ENCODE measurements at places on chromosomes 7 and 10. TPM values are rescaled to one million over a fixed set of nuclear protein-coding genes. Genes with fewer than 3 reads are reported as not detected.

DNA sequence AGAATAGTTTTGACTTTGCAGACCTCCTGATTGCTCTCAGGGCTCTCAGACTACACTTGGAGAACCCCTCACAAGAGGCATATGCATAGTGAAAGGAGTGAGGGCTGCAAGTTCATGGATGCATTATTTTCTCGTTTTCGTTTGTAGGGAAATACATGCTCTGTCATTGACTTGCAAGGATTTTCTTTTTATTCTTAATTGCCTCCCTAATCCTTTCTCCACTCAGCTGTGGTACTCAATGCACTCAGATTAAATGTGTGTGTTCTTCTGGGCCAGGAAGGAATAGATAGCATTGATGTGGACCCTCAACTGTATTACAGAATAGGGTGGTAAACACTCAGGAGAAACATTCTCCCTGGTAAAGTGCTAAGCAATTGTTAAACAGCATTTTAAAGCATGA is 188.7 kb downstream of the CACNB2 start:
- no peaks in the 10 kb centered on the region for H3K27me3 ChIP-seq
- DNase-seq: no peak
- H3K36me3 ChIP-seq: no peaks in the 10 kb centered on the region

DNA sequence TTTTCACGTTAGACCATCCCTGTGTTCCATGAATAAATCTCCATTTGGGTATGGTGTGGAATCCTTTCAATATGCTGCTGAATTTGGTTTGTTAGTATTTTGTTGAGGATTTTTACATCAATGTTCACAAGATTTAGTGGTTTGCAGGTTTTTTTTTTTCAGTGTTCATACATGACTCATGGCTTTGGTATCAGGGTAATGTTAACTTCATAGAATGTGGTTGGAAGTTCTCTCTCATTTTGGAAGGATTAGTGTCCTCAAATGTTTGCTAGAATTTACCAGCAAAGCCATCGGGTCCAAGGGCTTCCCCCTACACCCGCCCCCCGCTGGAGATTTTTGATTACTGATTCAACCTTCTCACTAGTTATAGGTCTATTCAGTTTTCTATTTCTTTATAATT is 398.0 kb downstream of the NXPH1 start:
- H3K36me3 ChIP-seq: no peaks in the 10 kb centered on the region
- no peak for DNase-seq
- no peaks in the 10 kb centered on the region for H3K4me1 ChIP-seq
- H3K27me3 ChIP-seq: no peaks in the 10 kb centered on the region
- no peak overlapping the region for H3K4me3 ChIP-seq
- no peak overlapping the region for H3K27ac ChIP-seq

The MOSPD3 gene
- 17.5 TPM for total RNA-seq

GRCh38 chr7:84999450-84999849 is 187.4 kb downstream of the SEMA3D start:
- DNase-seq: no peak
- H3K27me3 ChIP-seq: no peaks in the 10 kb centered on the region
- no peaks in the 10 kb centered on the region for H3K36me3 ChIP-seq
- peaks cover 8% of the 10 kb centered on the region for H3K4me1 ChIP-seq

DNA sequence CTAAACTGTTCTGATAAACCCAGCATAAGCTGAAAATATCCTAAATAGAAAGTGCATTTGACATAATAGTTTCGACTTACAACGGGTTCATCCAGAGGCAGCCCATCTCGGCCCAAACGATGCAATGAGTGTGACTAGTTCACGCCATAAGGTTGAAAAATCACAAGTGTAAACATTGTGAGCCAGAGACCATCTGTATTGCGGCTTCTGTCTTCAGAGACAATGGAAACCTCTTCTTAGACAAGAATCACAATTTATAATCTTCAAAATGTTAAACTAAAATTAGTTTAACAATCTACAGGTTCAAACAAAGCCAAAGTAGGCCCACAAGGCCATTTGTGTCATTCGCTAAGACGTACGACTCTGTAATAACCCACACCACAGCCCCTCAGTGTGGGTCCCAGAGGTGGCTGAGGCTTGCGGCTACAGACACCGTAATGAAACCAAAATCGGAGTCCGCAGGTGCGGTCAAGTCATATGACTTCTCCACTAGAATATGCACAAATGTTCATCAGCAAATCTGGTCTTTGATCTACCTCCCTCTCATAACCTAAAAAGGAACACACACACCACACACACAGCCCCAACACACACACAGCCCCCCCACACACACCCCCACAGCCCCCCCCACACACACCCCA is 81.8 kb downstream of the DIP2C start:
- H3K36me3 ChIP-seq: no peaks in the 10 kb centered on the region
- DNase-seq: no peak
- no peaks in the 10 kb centered on the region for H3K27me3 ChIP-seq
- peaks cover 3% of the 10 kb centered on the region for H3K4me1 ChIP-seq

- H3K4me3 ChIP-seq: no peak overlapping the region
- no peaks in the 10 kb centered on the region for H3K27me3 ChIP-seq
- no peak for DNase-seq
- H3K36me3 ChIP-seq: no peaks in the 10 kb centered on the region
- H3K4me1 ChIP-seq: no peaks in the 10 kb centered on the region
- H3K27ac ChIP-seq: no peak overlapping the region
Observed at GRCh38 chr7:21999896-22000295, 54.2 kb upstream of the CDCA7L start.

- no peak overlapping the region for H3K4me3 ChIP-seq
- no peaks in the 10 kb centered on the region for H3K27me3 ChIP-seq
- no peak overlapping the region for H3K27ac ChIP-seq
- DNase-seq: no peak
- no peaks in the 10 kb centered on the region for H3K4me1 ChIP-seq
Observed at GRCh38 chr7:148374396-148375259, 215.9 kb upstream of the C7orf33 start.

The CSGALNACT2 gene
- total RNA-seq: 8.9 TPM

- H3K27me3 ChIP-seq: no peaks in the 10 kb centered on the region
- H3K36me3 ChIP-seq: no peaks in the 10 kb centered on the region
- H3K4me3 ChIP-seq: no peak overlapping the region
- H3K4me1 ChIP-seq: no peaks in the 10 kb centered on the region
- DNase-seq: no peak
Observed at GRCh38 chr10:30070001-30070685, 10.8 kb upstream of the JCAD start.

GRCh38 chr7:130294314-130294713 is 1.4 kb downstream of the CPA4 start:
- no peak for DNase-seq
- no peaks in the 10 kb centered on the region for H3K4me1 ChIP-seq
- H3K4me3 ChIP-seq: no peak overlapping the region

The JCAD gene
- 0.66 TPM for total RNA-seq

The CCNJ gene
- 38.3 TPM for total RNA-seq

GRCh38 chr10:102564209-102564834 is 60.5 kb downstream of the SUFU start:
- H3K27me3 ChIP-seq: peaks cover 19% of the 10 kb centered on the region
- no peak for DNase-seq
- no peak overlapping the region for H3K27ac ChIP-seq
- no peaks in the 10 kb centered on the region for H3K4me1 ChIP-seq

The AKAP9 gene
- total RNA-seq: 21.5 TPM

- no peak for DNase-seq
- no peaks in the 10 kb centered on the region for H3K4me1 ChIP-seq
- peaks cover 5% of the 10 kb centered on the region for H3K36me3 ChIP-seq
- no peak overlapping the region for H3K4me3 ChIP-seq
- H3K27ac ChIP-seq: no peak overlapping the region
Observed at GRCh38 chr7:67512481-67512880, 515.8 kb downstream of the TYW1 start.

GRCh38 chr7:149799397-149800168 is 26.2 kb upstream of the ZNF467 start:
- H3K4me3 ChIP-seq: no peak overlapping the region
- no peaks in the 10 kb centered on the region for H3K36me3 ChIP-seq
- H3K27ac ChIP-seq: no peak overlapping the region
- no peaks in the 10 kb centered on the region for H3K4me1 ChIP-seq
- DNase-seq: peak; percentile 79

- no peaks in the 10 kb centered on the region for H3K36me3 ChIP-seq
- H3K4me1 ChIP-seq: no peaks in the 10 kb centered on the region
- H3K27ac ChIP-seq: no peak overlapping the region
- no peaks in the 10 kb centered on the region for H3K27me3 ChIP-seq
- H3K4me3 ChIP-seq: no peak overlapping the region
Observed at GRCh38 chr7:162632-163297, 29.6 kb upstream of the FAM20C start.

DNA sequence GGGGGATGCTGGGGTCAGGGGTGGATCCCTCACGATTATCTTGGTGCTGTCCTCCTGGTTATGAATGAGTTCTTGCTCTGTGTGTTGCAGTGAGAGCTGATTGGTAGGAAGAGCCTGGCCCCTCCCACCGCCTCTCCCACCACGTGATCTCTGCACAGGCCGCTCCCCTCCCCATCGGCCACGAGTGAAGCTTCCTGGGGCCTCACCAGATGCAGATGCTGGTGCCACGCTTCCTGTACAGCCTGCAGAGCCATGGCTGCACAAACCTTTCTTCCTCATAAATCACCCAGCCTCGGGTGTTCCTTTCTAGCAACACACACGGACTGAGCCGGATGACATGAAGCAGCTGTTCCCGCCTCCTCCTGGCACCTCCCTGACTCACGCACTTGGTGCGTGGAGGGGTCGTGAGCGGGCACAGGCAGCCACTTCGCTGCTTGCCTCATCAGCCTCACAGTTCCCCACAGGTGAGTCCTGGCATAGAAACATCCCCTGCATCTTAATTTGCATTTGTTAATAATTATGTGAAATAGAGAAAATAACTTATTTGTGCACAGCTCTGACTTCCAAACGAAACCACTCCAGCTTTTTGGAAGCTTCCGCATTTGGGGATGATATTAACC is 210.8 kb downstream of the ADARB2 start:
- H3K4me3 ChIP-seq: peak overlapping the region; percentile 38
- no peak for DNase-seq
- H3K4me1 ChIP-seq: peaks cover 8% of the 10 kb centered on the region
- no peak overlapping the region for H3K27ac ChIP-seq

GRCh38 chr7:91537260-91538152 is 273.3 kb downstream of the FZD1 start:
- no peak overlapping the region for H3K4me3 ChIP-seq
- H3K27ac ChIP-seq: no peak overlapping the region
- H3K4me1 ChIP-seq: no peaks in the 10 kb centered on the region
- no peaks in the 10 kb centered on the region for H3K36me3 ChIP-seq
- H3K27me3 ChIP-seq: no peaks in the 10 kb centered on the region
- DNase-seq: no peak

DNA sequence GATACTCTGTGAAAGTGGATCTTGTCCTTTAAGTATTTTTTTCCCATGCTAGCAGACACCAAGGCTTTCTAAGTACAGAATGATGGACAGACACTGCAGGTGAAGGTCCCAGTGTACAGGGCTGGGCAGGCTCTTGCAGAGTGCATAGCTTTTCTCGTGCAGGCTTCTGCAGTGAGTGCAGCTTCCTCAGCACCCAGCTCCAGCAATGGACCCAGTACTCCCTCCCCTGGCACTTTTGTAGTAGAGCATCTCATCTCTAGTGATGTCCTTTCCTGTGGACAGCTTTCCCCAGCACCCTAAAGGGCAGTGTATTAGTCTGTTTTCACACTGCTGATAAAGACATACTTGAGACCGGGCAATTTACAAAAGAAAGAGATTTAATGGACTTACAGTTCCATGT is 104.3 kb downstream of the CUL2 start:
- H3K27me3 ChIP-seq: no peaks in the 10 kb centered on the region
- H3K4me3 ChIP-seq: no peak overlapping the region
- H3K27ac ChIP-seq: no peak overlapping the region
- H3K36me3 ChIP-seq: peaks cover 7% of the 10 kb centered on the region

The IGF2BP3 gene
- 197 TPM for total RNA-seq

GRCh38 chr10:30705625-30706149 is 76.1 kb upstream of the LYZL2 start:
- H3K27ac ChIP-seq: no peak overlapping the region
- H3K36me3 ChIP-seq: no peaks in the 10 kb centered on the region
- DNase-seq: no peak
- no peaks in the 10 kb centered on the region for H3K27me3 ChIP-seq

DNA sequence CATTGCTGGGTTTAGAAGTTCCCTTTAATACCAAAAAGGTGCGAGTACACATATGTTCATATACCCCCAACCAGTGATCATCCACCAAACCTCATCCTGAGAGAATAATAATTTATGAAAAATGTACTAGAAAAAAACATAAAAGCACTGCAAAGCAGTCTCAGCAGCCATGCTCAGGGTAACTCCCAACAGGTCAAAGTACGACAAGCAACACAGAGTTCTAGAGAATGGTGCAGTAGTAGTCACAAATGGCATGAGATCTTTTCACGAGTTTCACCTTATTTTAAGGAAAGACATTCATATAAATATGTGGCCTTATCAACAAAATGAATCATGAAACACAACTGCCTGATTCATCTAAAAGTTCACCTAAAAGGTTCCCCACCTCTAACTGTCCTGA is 338.5 kb downstream of the PARD3 start:
- no peaks in the 10 kb centered on the region for H3K36me3 ChIP-seq
- H3K27me3 ChIP-seq: no peaks in the 10 kb centered on the region
- no peak overlapping the region for H3K27ac ChIP-seq
- no peaks in the 10 kb centered on the region for H3K4me1 ChIP-seq
- H3K4me3 ChIP-seq: no peak overlapping the region

The SYT15 gene
- total RNA-seq: 0.59 TPM

DNA sequence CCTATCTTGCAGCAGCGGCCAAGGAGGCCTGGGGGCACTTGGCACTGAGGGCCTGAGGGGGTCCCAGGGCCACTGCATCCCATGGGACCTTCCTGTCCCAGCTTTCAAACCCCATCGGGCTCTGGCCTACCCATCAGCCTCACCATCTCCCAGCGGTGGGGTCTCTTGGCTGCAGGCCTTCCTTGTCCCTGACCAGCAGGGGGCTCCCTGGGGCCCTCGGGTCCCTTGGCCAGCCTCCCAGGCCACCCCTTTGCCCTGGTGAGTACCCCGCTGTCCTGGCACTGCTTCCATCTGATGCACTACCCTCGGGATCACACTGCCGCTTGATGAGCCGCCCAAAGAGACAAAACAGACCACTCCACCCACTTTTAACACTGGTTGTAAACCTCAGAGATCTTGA is 43.5 kb downstream of the YKT6 start:
- no peaks in the 10 kb centered on the region for H3K36me3 ChIP-seq
- H3K27me3 ChIP-seq: no peaks in the 10 kb centered on the region
- no peak overlapping the region for H3K4me3 ChIP-seq
- H3K4me1 ChIP-seq: no peaks in the 10 kb centered on the region

Data from H9 (cell line).